Activated CD8-positive, alpha-beta memory T cell treated with anti-CD3 and anti-CD28 coated beads for 1 hour (primary cell): ENCODE measurements at places on chromosomes 5 and 9.

DNA sequence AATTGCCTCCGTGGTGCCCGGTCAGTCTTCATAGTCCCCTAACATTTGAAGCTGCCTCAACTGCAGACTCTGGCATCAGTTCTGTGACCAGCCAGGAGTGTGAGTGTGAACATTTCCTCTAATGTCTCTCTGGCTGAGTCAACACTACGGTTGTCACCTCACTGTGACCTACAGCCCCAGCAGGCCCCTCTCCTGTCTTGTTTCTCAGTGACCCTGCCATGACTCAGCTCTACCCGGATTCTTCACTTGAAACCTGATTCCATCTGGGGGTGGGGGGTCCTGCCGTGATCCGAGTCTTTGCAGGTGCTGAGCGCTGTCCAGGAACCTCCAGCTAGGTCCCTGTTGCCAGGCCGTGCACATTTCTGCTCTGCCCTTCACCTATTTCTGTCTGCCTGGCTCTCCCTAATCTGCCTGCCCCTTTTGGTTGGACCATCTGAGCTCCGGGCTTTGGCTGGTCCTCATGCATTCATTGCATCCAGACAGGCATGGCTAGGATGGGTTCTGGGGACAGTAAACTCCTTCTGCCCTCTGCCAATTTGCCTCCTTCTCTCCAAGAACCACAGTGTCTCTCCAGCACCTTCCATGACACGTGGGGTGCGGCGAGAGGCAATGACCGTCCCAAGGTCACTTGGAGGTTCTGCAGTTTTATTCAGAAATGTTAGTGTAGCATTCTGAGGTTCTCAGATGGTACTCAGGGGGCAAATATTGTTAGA lies 24.2 kb downstream of the STC2 start:
- DNase-seq = no peak

DNA sequence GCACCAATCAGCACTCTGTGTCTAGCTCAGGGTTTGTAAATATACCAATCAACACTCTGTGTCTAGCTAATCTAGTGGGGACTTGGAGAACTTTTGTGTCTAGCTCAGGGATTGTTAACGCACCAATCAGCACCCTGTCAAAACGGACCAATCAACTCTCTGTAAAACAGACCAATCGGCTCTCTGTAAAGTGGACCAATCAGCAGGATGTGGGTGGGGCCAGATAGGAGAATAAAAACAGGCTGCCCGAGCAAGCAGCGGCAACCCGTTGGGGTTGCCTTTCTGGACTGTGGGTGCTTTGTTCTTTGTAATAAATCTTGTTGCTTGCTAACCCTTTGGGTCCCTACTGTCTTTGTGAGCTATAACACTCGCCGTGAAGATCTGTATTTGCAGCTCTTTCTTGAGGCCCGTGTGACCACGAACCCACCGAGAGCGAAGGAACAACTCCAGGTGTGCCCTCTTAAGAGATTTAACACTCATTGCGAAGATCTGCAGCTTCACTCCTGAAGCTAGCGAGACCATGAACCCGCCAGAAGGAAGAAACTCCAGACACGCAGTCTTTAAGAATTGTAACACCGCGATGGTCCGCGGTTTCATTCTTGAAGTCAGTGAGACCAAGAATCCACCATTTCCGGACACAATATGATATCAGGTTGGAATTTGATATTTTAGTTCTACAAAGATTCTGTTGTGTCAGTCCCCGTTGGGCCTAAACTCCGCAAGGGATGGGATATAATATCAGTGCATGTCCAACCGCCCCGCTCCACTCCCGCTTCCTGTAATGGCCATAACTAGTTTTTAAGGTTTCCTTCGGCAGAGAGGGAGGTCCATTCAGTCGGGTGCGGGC lies 740 bp upstream of the TRMT10B start:
- no peak for DNase-seq

GRCh38 chr5:90911169-90911568 lies 352.6 kb downstream of the ADGRV1 start:
- no peak for DNase-seq

DNA sequence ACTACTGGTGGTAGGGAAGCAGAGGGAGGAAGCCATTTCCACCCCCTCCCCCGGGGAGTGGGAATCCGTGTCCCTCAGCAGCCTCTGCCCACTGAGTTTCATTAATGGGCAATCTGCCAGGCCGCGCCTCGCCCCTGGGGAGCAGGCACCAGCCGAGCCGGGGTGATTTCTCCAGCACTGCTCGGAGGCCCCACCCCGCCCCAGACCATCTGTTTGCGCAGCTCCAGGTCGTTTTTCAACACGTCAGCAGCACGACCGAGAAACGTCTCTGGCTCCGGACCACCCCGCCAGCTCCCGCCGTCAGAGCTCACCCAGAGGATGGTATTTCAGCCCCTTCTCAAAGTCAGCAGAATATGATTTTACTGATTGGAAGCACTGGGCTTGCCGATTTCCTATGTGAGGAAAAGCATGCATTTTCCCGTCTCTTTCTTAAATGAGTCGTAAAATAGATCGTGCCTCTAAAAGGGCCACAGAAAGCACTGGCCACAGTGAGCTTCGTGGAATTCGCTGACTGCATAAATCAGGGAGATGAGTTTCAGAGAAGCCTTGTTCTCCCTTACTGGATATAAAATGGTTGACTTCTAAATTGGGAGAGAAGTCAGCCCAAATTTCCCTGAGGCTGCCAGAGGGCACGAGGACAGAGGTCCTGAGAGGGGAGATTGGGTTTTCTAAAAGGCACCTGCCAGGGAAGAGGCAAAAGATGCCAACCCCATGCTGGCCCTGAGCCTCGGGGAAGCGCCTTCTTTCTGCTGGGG lies 47.0 kb downstream of the OLFM1 start:
- DNase-seq = no peak

DNA sequence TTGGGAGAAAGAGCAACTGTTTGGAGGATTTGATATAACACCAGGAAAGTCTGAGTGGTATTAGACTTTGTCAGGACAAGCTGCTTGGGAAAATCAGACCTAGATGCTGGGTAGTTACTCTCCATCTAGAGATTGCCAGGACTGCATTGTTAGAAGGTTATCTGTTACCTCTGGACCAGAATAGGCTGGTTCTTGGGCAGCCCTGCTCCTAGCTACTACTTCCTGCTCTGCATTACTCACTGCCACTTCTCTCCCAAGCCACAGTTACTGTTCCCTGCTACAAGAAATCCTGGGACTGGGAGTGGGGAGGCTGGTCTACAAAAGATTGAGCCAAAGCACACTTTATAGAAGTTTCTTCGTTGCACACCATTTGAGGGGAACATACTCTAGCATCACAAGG lies 95.5 kb upstream of the KCNN2 start:
- no peak for DNase-seq

- DNase-seq = no peak
These were observed 191.1 kb downstream of the MAT2B start for GRCh38 chr5:163696579-163696887.

DNA sequence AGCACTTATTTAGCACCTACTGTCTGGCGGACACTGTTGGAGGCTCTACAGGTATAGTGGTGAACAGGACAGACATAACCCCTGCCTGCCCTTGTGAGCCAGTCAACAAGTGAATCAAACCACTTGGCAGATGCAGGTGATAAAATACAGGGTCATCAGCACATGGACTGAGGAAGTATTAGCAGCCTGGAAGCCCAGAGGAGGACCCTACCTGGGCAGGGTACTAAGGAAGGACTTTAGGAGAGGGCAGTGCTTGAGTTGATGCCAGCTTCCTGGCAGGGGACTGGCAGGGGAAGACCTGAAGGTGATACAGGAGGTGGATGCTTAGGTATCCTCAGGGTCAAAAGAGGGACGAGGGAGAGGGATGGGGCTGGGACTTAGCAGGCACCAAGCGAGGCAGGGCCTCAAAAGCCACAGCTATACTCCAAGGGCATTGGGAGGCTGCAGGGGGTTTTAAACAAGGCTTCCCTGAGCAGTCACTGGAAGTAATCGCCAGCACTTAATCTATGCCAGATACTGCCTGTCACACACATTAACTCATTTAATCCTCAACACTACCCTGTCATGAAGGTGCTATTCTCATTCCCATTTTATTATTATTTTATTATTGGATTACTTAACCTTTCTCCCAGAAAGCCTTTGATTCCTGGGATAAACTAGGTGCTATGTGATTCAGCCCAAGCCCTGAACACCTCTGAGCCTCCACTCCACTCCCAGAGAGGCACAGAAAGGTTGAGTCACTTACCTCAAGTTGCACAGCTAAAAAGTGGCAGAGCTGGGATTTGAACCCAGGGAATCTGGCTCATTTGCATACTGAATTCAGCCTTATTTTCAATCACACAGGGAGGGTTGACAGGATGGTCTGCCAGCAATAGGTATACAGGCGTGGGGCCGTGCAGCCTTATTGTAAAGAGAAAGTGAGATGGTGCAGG lies 63.8 kb upstream of the ORM1 start:
- DNase-seq = no peak

DNA sequence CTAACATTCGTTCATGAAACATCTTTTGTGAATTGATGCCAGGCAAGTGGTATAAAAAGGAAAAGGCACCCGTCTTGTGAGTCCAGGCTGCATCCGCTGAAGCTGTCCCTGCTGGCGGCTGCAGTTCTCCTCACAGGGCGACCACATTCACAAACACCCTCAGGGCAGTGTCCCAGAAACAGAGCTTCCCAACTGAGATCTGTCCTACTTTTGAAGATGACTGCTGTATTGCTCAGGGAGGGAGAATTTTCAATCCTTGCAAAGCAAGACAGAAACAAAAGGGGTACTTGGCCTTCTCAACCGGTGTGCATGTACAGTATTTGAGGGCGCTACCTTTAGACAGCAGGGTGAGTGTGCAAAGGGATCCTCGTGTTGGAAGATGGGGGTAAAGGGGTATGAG lies 316.1 kb downstream of the GADD45G start:
- no peak for DNase-seq

DNA sequence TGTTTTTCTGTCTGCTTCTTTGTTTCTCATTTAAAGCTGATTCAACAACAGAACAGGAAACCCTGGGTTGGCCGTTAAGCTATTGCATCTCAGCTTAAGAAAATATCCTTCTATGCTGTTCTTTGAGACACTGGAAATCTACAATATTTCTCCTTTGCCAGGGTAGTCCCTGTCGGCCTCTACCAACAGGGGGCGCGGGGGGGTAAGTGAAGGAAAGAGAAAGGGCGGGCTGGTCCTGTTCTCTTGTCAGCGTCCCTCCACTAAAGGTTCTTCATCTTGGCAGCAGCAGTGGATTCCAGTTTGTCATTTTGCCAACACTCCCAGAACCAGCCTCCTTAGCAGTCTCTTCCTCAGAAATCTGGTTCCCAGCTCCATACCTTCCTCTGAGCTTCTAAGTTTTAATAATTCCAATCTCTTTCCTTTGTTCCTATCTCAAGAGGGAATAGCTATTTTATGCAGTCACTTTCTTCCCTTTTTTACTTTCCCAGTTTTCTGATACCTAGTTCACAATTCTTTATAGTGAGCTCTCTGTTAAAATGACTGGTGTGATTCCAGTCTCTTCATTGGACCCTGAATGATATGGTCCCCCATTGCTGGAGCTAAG lies 222.3 kb downstream of the GLIS3 start:
- peak; percentile 12 for DNase-seq

- DNase-seq = no peak
These were observed 443.5 kb downstream of the PLK2 start for GRCh38 chr5:58016358-58016757.

DNA sequence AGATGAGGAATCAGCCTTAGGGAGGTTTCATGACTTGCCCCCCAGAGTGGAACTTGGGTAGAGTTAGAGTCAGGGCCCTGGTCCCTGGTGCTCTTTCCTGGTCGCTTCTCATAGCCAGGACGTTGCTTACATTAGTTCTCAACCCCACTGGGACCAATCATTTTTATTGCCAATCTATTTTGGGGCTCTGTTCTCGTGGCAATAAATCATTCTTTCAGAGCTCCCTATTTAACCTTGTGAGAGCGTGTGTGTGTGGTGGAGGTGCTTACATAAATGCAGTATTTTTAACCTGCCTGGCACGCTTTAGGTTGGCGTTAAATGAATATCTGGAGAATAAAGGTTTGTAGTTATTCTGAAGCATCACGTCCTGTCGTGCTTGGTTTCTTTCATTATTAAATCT lies 4.1 kb downstream of the TRIO start:
- DNase-seq = no peak

DNA sequence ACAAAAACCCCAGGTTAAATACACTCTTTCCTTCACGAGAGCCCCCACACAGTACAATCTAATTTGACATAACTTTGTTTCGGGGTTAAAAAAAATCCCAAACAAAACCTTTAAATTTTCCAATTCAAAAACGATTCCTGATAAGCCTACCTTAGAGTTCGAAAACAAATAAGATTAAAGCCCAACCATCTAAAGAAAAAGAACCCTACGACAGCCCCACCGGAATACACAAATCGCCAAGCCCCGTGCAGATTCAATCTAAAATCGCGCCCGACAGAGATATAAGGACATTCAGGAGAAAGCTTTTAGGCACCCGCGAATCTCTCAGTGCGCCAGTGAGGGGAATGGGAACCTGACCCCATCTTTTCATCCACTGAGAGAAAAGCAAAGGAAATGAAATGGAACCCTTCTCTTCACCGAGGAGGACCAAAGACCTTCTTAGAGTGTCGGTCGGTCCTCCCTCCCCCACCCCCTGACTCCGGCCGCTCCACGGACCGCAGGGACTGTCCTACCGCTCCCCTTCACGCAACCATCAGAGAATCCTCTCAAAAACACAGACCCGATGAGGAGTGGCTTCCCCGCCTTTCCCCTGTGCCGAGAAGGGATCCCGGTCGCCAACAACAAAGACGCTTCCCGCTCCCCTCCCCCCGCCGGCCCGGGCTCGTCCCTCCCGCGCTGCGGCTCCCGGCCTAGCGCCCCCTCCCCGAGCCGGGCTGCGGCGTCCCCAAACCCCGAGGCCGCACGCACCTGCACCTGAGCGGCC lies 925 bp downstream of the ABHD17B start:
- no peak for DNase-seq

DNA sequence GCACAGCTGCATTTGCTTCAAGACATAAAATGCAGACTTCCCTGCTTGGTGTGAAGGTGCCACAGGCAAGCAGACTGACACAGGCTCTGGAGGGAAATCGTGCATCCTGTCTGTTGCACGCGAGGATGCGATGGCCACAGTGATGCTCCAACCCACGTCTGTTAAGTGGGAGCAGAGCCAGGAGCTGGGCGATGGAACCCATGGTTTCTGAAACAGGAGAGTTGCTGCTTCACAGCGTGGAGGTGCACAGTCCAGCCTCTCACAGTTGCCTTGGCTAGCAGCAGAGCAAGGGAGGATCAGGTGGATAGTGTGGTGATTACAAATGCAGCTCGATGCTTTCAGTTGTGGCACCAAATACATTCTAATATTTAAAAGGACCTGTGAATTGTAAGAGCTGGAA lies 108.8 kb downstream of the TENT4A start:
- DNase-seq = no peak

DNA sequence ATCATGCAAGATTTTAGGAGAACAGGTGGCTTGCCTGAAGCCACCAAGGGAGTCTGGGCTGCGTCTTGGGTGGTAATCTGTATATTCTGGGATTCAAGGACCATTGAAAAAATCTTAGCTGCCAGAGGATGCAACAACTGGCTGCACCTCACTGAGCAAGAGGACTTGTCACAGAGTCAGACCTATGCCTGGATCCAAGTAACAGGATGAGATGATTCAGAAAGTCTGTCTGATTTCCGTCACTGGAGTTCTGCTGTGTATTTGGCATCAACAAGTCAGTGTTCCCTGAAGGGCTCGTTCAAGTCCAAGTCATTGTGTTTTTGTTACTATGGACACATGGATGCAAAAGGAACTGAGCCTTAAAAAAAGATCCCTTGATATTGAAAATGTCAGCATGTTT lies 37.8 kb upstream of the CARTPT start:
- no peak for DNase-seq
